GM12878 (cell line): ENCODE measurements at places on chromosomes 12 and 14. TPM values are rescaled to one million over a fixed set of nuclear protein-coding genes. Genes with fewer than 3 reads are reported as not detected.

DNA sequence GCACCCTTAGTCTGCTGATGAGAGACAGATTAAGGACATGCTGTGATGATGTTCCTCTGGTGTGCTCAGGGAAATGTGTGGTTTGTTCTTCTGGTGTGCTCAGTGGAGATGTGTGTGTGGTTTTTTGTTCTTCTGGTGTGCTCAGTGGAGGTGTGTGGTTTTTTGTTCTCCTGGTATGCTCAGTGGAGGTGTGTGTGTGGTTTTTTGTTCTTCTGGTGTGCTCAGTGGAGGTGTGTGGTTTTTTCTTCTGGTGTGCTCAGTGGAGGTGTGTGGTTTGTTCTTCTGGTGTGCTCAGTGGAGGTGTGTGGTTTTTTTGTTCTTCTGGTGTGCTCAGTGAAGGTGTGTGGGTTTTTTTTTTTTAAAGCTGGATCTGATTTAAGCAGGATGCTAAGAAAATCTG is 15.4 kb downstream of the PIWIL1 start:
- no peak overlapping the region for H3K27ac ChIP-seq
- H3K4me3 ChIP-seq: no peak overlapping the region
- H3K36me3 ChIP-seq: no peaks in the 10 kb centered on the region
- DNase-seq: no peak

- peaks cover 5% of the 10 kb centered on the region for H3K4me1 ChIP-seq
- H3K27ac ChIP-seq: no peak overlapping the region
- H3K36me3 ChIP-seq: no peaks in the 10 kb centered on the region
- DNase-seq: no peak
- H3K27me3 ChIP-seq: no peaks in the 10 kb centered on the region
- no peak overlapping the region for H3K4me3 ChIP-seq
Measured at GRCh38 chr12:6225630-6226001, 25.4 kb downstream of the CD9 start.

The CACNA2D4 gene
- 0.64 and 1.1 TPM in 2 replicates for total RNA-seq

The STRAP gene
- total RNA-seq: 113 and 116 TPM in 2 replicates
